ENCODE measurements at places on chromosomes 1 and 21.

GRCh38 chr1:31364561-31365250 lies 8.2 kb downstream of the FABP3 start:
- no peak for DNase-seq

DNA sequence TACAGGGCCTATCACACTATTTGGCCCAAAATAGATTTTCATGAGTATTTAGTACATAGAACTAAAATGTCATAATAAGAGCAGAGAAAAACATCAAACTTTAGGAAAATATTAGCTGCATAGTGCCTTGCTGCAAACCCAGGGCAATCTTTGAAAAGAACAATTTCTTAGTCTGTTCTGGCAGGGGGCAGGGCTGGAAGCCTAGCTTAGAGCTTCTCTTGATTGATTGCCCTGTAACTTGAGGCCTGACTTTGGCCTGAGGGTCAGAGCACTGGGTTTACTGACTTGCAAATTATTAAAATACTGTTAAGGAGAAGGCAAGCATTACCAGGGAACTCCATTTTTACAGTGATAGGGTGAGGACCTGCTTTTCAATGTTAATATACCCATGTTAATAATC lies 115.8 kb upstream of the SPAG17 start:
- DNase-seq, result no peak

GRCh38 chr1:175742790-175743459 lies 470 bp downstream of the TNR start:
- DNase-seq, result no peak

DNA sequence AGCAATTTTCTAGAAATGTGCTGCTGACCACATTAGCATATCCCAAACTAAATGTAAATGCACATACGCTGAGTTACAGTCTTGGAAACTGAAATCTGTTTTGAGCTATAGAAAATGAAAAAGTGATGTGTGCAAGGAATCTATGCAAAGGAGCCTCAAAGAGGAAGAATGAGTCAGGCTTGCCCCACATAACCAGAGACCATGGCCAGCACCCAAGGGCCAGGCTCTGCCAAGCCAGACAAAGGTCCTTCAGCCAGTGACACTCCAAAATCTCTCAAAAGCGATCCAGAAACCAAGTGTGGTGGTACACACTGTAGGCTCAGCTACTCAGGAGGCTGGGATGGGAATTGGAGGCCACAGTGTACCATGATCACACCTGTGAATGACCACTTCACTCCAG lies 195.2 kb downstream of the TOMM20 start:
- DNase-seq, result no peak

GRCh38 chr1:100322436-100323211 lies 29.7 kb upstream of the CDC14A start:
- DNase-seq, result no peak

DNA sequence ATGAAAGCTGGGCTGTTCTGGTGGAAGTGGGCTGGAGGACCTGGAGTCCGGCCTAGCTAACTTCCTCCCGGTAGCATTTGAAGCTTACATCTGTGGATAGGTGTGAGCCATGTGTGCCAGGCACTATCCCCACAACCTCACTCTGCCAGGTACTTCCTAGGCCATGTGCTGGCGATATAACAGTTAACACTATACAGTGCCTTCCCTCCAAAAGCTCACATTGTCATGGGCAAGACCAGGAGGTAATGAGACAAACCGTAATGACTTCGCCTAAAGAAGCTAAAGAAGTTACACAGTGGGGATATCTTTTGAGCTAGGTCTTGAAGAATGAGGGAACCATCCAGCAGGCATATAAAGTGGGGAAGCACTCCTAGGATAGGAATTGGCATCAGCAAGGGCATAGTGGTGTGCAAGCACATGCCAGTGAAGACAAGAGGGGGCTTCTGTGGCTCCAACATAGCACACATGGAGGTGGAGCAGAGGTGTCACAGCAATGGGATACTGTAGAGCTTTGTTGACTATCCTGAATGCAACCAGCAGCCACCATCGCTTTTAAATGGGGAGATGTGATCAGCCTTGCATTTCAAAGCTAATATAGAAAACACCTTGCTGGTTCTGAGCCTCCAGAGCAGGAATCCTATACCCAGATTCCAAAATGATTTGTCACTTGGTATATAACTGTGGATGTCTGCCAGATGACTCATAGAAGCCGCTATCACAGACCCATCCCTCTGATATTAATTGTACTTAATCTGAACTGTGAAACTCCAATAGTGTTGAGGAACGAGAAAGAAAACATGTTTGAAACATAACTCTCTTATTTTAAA lies 466.3 kb downstream of the LMO4 start:
- DNase-seq, result no peak

GRCh38 chr1:40477678-40478053 lies 576 bp downstream of the ZFP69 start:
- DNase-seq, result no peak

DNA sequence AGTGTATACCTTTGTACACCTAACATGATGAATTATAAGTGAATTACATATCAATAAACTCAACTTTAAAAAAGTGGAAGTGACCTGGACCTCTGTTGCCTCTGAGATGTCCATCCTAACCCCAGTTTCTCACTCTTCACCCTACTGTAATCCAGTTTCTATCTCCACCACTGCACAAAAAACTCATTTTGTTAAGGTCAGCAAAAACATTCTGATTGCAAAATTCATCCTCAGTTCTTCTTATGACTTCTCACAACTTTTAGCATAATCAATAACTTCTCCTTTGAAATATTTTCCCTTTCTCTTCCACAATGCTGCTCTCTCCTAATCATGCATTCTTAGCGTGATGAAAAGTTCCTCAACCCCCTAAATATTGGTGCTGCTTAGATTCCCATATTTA lies 129.8 kb downstream of the CRB1 start:
- no peak for DNase-seq

DNA sequence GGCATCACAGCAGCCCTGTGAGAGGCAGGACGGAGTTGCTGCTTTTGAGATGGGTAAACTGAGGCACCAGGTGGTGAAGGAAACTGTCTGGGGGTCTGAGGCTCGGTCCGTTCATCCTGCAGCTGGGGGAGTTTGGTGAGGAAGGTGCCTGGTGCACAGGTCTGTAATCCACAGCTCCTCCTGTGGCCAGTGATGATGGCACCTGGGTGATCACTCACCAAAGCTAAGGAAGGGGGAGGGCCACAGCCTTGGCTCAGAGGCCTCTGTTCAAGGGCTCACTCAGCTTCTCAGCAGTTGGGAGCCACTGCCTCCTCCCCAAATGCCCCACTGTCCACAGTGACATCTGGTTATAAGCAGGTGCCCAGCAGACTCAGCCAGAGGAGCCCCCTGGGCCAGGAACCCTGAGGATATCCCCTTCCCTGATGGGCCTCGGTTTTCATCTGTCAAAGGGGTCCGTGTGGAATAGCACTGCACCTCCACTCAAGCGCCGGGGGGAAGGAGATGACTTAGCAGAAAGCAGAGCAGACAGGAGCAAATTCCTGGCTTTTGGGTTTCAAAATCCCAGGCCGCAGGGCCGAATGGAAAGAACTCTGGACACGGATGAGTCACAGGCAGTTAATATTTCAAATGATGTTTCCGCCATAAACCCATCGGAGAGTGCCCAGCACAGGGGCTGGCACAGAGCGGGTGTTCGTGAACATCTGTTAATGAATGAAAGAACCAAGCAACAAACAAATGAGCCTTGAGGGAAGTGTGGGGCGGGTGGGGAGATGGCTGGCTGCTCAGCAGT lies 82.8 kb downstream of the DMRTB1 start:
- no peak for DNase-seq

DNA sequence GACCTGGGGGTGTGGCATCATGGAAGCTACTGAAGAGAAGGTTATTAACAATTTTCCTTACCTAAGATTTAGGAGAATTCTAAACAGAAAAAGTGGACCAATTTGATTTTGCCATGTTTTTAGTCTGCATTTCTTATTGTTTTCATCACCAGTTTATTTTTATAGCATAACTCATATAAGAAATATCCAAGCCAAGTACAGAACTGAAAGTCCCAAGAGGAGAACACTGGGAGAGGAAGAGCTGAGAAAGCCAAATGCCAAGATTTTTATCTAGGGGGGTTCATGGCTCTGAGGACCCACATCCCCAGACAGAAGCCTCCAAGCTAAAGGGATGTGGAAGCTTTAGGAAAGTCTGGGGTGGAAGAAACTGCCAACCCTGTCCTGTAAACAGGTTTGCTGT lies 109.4 kb upstream of the DUSP10 start:
- DNase-seq, result no peak

DNA sequence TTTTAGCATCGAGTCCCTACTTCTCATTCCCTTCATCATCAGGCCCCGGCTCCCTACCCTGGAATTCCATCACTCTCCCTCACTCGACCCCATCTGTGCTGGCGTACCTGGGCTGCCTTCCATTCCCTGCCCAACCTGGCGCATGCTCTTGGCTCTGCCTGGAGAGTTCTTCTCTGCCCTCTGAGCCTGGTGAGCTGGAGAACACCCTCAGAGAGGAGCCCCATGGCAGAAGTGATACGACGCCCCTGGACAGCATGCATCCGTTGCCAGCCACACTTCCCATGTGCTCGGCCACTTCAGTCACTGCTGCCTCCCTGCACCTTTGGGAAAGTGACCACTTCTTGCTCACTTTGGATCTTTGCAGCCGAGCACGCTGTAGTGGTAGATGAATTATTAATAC lies 30.1 kb downstream of the OLFML2B start:
- no peak for DNase-seq

DNA sequence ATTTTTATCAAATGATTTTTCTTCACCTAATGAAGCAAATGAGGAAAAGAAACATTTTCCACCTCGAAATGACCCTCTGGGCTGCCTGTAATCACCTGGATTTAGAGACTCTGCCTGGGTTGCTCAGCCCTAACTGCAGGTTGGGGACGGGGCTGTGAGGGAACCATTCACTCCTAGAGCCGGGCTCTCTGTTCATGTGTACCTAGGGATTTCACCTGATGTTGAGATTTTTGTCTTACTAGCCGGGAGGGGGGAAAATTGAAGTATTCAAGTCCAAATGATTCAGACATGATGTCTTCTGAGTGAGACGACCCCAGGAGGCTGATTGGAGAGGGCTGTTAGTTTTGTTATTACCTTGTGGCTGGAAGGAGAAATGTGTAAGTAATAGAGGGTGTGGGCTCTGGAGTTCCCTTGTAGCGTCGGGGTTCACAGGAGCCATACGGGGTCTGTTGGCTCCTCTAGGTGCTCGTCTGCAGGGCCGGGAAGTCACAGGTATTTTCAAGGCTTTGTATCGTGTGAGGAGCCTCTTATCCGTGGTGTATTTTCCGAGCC lies 42.3 kb upstream of the PWP2 start:
- no peak for DNase-seq

- DNase-seq, result no peak
Observed at GRCh38 chr1:28246427-28246832, 10.5 kb downstream of the ATP5IF1 start.

DNA sequence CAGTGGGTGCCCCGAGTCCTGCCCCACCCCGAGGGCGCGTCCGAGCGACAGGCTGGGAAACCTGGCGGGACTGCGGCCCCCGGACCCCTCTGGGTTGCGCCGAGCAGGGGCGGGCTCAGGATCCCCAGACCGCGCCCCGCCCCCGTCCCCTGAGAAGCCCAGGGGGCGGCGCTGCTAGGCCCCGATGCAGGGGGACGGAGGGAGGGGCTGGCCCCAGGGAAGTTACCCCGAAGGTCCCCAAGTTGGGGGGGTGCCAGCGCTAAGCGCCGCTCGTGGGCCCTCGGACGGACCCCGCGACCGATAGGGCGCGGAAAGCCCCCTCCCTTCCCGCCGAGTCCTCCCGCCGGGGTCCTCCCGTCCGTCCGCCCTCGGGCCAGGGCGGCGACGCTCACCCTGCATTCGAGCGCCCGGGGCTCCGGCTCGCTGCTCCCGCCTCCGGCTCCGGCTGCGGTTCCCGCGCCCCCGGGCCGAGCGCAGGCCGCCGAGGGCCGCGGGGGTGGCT lies 414 bp downstream of the GPR153 start:
- DNase-seq, result no peak

- DNase-seq, result no peak
Observed at GRCh38 chr1:173318788-173319187, 111.7 kb upstream of the TNFSF4 start.

- DNase-seq, result no peak
Observed at GRCh38 chr1:116106646-116107045, 4.6 kb upstream of the MAB21L3 start.

DNA sequence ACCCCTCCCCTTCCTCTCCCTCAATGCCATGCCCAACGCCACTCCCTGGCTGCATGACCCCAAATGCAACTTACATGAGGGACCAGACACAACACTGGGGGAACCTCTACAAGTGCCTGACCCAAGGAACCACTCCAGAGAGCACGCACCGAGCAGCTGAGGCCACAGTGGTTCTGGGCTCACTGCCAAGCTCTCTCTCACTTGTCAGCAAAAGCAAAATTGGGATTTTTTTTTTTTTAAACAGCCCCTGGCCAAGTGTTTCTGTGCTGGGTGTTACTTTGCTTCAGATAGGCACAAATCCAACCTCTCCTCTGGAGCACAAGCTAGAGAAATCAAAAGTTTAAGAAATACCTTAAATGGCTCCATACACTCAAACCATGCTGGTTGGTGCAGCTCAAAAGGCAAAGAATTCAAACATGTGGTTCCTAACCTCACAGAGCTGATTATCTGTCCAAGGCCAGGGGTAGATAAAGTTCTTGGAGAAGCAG lies 363.0 kb downstream of the SETD4 start:
- DNase-seq, result no peak

- DNase-seq, result no peak
Observed at GRCh38 chr1:73781251-73781650, 416.7 kb downstream of the LRRIQ3 start.

DNA sequence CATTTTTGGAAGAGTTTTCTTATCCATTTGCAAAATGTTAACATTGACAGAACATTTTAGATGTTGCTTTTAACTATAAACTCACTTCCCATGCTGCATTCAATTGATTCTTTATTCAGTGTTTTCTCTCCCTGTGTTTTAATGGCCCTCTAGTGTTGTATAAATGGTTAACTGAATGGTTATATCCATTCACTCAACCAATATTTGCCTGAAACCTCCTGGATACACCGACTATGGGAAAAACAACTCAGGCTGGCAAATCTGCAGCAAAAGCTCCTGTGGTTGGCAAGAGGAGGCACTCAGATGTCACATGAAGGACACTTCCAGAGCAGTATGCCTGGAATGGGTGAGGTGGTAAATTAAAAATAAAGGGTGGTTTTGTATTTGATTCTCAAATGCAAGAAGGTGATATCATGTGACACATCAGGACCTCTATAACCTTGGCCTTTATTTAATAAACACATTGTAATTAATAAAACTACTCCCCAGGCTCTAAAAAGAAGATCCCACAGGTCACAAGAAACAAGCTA lies 107.6 kb downstream of the BCAR3 start:
- no peak for DNase-seq

- no peak for DNase-seq
Observed at GRCh38 chr1:76038287-76039004, 36.1 kb upstream of the ST6GALNAC3 start.

DNA sequence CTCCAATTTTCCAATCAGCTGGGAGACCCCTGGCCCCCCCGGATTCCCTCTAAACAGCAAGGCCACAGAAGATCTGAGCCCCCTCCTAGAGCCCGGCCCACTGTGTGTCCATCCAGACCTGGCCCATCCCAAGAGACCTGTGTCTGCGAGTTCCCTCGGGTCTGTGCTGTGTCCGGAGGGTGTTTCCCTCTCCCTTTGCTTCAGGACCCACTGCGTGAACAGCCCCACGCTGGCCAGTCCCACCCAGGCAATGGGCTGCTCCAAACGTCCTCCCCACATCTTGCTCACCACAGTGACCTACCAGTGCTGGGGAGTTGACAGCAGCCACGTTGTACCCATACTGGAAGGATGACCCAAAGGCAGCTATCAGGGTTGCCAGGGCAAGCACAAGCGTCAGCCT lies 11.6 kb downstream of the SLC2A5 start:
- no peak for DNase-seq

GRCh38 chr1:25912076-25912831 lies 6.0 kb upstream of the STMN1 start:
- DNase-seq, result no peak

GRCh38 chr21:39153373-39153772 lies 29.9 kb downstream of the PSMG1 start:
- DNase-seq, result no peak

Data from GDM1 (cell line).